ENCODE measurements at places on chromosomes 6 and 20.

DNA sequence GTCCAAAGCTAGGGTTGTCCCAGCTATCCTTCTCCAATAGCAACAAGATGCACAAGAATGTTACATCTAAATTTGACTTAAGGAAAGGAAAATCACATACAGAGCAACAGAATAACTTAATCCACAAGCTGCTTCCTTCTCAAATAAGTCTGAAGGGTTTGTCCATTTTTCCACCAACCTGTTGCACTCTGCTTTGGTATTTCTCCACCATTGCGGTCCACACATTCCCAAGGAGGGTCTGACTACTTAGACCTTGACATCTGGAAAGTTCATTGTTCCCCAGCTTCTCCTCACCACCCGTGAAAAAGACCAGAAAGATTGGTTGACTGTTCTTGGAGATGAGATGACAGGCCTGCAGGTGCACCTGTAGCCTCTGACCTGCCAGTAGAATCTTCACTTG lies 72.5 kb downstream of the PDSS2 start:
- DNase-seq: no peak

GRCh38 chr6:157769776-157770426 lies 53.1 kb upstream of the SNX9 start:
- DNase-seq: no peak

GRCh38 chr20:22241609-22242008 lies 342.8 kb downstream of the FOXA2 start:
- DNase-seq: no peak

- no peak for DNase-seq
These were observed 96.2 kb downstream of the TTLL2 start for GRCh38 chr6:167420858-167421766.

DNA sequence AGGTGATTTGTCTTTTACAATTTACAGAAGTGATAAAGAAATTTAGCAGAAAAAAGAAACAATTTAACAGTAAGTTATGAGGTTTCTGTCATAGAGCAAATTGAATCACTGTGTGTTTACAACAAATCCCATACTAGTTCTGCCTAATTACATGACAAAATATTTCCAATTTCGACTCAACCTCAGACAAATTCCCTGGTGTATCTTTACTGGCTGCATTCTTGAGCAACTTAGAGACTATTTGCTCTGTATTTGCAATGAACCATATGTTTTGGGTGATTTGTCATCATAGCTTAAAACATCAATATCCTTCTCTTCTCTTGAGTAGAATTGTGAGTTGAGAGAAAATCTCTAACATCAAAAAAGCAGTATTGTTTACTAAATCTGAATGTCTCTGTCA lies 128.7 kb downstream of the SIM1 start:
- no peak for DNase-seq

- DNase-seq: no peak
These were observed 21.8 kb downstream of the SLC35F1 start for GRCh38 chr6:117928833-117929232.

DNA sequence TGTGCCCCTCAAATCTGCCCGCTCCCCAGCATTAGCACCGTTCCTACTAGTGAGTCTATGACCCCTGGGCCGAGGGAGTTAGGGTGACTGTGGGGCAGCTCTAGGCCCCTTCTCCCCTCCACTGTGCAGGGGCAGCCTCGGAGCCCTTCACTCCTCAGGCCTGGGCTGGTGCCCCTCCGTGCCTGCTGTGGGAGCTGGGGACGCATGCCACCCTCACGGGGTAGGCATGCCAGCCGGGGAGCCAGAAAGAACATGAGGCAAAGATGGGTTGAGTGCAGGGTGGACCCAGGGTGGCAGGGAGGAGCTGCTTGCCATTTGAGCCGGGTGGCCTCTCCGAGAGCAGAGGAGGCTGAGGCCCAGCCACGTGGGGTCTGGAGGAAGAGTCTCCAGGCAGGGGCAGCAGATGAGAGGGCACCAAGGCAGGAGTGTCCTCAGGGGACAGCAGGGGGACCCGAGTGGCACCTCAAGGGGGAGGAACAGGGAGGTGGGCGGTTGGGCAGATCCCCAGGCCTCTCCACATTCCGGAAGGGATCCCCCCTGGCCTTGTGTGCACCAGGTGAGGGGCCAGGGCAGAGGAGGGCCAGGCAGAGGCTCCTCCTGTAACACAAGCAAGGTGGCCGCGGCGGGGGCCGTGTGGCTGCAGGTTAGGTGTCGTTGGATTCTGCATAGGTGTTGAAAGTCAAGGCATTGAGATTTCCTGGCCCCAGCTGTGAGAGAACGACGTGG lies 18.6 kb upstream of the LSM14B start:
- no peak for DNase-seq

DNA sequence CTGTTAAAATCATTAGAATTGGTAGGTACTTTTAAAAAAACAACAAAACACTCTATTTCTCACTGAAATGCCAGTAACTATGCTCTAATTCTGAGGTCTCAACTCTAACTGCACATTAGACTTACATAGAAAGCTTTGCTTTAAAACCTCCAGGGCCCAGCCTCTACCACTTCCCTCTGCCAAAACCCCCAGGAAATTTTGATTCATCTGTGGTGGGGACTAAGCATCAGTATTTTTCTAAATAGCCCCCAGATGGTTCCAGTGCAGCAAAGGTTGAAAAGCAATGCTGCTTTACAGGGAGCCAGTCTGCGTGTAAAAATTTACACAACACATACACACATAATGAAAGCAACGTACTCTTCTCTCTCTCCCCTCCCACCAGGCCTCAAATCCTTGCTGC lies 3.8 kb downstream of the TBC1D32 start:
- no peak for DNase-seq

DNA sequence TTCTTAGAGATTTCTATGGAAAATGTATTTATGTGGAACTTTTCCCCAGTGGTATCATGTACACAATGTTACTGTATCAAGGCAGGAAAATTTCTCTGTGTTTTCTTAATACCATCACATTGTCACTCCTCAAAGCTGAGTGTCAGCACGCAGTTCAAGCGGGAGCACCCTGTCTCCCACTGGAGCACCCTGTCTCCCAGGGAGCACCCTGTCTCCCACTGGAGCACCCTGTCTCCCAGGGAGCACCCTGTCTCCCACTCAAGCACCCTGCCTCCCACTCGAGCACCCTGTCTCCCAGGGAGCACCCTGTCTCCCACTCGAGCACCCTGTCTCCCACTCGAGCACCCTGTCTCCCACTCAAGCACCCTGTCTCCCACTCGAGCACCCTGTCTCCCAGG lies 51.3 kb downstream of the PSMG4 start:
- DNase-seq: no peak

DNA sequence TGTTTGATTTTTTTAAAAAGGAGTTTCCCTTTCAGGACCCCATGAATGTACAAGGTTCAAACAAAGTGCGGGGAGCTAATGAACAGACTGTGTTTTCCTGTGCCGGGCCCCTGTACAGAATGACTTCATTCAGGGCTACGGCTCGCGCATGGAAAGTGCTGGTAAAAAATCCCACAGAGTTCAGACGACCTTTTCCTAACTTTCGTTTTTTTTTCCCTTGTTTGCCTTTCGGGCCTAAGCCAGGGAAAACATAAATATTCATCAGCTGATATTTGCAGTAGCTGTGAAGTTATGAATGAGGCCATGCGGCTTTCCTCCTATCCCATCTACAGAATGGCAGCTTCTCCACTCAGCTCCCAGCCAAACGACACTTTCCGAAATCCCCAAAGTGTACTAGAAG lies 74.0 kb downstream of the HAO1 start:
- no peak for DNase-seq

- DNase-seq: no peak
These were observed 82.0 kb downstream of the JPH2 start for GRCh38 chr20:44104798-44105517.

DNA sequence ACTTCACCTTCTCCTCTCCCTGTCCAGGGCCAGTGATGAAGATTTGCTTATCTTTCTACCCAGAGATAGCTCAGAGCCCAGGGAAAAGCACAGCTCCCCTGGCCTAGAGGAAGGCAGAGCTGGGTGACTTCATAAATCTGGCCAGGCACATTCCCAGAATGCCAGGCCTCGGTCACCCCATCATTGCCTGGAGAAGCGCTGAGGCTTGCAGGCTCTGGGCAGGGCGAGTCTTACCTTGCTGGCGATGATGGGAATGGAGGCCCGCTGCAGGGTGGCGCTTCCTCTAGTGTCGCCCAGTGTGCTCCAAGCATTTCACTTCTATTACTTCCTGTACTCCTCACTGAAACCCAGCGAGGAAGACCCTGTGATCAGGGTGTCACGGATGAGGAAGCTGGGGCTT lies 60.1 kb downstream of the DAAM2 start:
- DNase-seq: no peak

GRCh38 chr6:154234019-154234772 lies 122.4 kb downstream of the IPCEF1 start:
- no peak for DNase-seq

- no peak for DNase-seq
These were observed 1.4 kb upstream of the PCMTD2 start for GRCh38 chr20:64254156-64254555.

DNA sequence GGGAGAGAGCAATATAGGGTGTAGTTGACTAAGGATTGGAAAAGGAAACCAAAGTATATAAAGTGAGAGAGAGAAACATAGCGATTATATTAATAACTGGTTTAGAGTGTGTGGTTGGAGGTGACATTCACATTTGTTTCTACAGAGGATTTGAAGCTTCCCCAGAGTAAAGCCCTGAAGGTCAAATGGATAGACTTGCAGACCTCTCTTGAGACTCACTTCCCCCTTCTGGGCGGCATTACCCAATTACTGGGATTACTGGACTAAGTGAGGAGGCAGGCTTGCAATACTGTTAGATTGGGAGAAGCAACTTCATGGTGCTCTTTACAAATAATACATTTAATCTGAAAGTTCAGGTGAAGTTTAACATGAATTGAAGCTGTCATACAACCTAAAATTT lies 10.7 kb downstream of the FIG4 start:
- DNase-seq: no peak

DNA sequence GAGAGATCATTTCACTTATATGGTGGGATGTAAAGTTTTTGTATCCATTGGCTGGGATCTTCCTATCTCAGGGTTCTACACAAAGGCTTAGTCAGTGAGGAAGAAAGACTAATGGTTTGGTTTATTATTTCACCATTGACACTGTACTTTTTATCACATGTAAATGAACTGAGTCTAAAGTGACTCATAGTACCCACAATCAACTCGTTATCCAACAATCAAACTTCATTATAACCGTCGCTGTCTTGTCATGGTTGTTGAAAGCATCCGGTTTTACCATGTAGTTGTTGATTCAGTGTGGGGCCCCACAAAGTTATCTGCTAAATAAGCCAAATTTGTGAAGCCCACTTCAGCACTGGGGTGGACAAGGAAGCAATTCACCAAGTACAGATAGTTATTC lies 55.8 kb upstream of the MTRF1L start:
- DNase-seq: no peak

GRCh38 chr20:12641619-12642018 lies 367.2 kb upstream of the SPTLC3 start:
- no peak for DNase-seq

- no peak for DNase-seq
These were observed 45.9 kb downstream of the PLAGL1 start for GRCh38 chr6:143961886-143962878.

GRCh38 chr20:63752411-63753101 lies 13.0 kb downstream of the SLC2A4RG start:
- DNase-seq: no peak

- DNase-seq: no peak
These were observed at the start of gene MACROD2 for GRCh38 chr20:13995086-13995665. Gene MACROD2 (plus strand): TSS chr20:13995516.

GRCh38 chr6:89615882-89616281 lies 22.7 kb downstream of the LYRM2 start:
- no peak for DNase-seq

DNA sequence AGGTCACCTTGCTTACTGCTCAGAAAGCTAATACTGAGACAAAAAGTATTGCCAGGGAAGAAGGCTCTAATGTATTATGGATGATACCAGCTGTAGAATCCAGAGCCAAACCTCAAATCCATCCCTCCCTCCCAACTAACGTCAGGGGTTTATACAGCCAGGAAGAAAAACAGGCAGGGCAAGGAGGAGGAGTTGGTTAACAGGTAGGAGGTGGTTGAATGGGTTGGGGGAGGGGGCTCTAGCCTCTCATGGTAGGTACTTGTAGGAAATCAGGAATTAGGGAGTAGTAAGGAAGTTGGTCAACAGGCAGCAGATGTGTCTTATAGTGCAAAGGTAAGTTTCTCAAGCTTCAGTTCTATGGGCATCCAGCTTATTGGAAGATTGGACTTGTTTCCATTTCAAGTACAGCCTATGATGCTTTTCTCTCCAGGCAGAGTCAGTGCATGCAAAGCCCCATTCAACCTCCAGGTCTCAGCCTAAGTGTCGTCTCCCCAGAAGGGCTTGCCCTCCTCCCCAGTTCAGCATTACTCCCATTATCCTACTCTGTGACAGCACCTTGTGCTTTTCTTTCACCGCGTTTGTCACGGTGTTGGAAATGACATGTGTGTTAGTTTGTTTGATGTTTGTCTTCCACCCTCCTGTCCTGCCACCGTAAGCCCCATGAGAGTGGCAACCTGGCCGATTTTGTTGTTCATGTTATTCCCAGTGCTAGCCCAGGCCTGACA lies 38.1 kb downstream of the PNLDC1 start:
- no peak for DNase-seq

GRCh38 chr6:17107863-17108262 lies 6.0 kb downstream of the STMND1 start:
- no peak for DNase-seq

DNA sequence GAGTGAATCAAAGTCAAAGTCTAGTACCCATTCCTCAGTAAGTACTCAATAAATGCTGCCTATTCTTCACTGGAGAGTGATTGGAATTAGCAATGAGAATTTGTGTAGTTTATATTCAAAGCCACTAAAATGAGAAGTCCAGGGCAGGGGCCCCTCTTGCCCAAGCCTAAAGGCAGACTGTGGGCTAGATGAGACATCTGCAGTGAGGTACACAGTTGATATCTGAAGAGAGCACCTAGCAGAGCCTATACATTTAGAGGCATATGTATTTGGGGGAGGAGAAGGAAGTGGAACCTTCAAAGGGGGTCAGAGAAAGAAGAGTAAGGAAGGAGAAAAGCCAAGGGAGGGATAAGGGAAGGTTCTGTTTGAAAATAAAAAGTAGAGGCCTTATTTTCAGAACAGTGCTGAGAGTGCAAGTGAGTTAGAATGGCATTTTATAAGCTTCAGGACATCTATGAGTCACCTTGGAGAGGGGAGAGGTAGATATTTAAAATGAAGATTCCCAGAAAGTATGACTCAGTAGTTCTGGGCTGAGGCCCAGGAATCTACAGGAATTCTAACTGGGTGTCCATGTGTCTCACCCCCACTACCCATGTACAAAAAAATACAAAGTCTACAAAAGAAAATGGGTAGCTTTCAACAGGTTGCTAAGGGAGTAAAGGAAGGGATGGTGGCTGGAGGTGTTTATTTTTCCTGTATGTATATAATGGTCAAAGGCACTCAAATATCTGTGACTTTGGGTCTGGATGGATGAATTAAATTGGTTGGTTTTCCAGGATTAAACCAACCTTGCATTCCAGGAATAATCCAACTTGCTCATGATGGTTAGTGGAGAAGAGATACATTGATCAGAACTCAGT lies 135.1 kb downstream of the ZFP64 start:
- no peak for DNase-seq

- no peak for DNase-seq
These were observed 83.6 kb downstream of the MRPL14 start for GRCh38 chr6:44043479-44044153.
